GM23248 (cell line): ENCODE measurements at places on chromosomes 12 and 14.
A peak's percentile ranks its signal among the peaks of the same experiment; 100 is the strongest.

GRCh38 chr12:98402091-98402490 lies 113.3 kb upstream of the TMPO start:
- no peak for DNase-seq

DNA sequence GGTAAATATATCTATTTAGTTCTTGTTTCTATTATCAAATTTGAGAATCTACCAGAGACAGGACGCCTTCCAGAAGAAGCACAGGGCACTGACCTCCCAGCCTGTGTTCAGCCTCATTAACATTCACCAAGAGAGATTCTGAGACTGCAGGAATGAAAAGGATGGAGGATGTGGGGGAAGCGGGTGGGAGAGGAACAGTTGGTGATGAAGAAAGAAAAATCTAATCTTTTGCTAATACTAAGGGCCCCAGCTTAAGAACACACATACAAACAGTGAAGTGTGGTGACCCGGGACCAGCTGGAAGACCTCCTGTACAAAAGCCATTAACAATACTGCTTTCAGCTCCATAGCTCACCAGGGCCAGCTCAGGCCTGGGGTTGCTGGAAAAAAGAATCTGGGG lies 160.5 kb downstream of the NUAK1 start:
- DNase-seq, result no peak

GRCh38 chr12:124713436-124714082 lies 146.1 kb upstream of the NCOR2 start:
- peak; percentile 90 for DNase-seq

- DNase-seq, result no peak
These were observed 2.1 kb downstream of the RAB15 start for GRCh38 chr14:64970041-64970440.

GRCh38 chr14:75439989-75440388 lies 12.2 kb downstream of the JDP2 start:
- no peak for DNase-seq

DNA sequence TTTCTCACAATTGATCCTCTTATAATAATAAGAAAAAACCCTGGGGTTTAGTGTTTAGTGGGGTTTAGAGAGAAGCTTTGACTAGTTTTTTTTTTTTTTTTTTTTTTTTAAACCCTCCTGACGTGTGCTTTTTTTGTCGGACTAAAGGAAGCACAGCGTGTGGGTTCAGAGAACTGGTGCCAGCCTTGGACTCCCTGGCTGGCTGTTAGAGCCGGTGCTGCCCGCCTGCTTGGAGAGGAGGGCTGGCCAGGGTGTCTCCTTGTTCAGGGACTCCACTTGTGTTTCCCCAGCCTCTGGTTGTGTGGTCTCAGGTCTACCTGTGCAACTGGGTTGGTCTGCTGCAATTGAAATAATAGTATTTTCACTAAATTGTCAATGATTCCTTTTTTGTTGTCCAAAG lies 54.1 kb upstream of the ASPG start:
- no peak for DNase-seq

DNA sequence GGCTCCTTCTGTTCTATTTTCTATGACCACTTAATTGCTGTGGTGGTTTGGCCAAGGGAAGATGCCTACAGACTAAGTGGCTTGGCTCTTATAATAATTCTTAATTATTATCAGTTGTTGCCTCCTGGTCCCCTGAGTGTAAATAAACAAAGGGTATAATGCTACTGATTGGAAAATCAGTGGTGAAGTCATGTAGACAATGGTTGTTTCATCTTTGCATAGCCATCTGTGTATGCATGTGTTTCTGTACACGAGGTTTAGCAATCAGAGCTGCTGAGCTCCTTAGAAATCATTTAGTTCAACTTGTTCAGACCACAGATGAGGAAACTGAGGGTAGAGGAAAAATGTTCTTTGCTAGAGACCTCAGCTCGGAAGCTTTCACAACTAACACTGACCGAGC lies 152.2 kb downstream of the STXBP6 start:
- no peak for DNase-seq

GRCh38 chr12:31915446-31915845 lies 43.8 kb upstream of the RESF1 start:
- DNase-seq, result no peak

DNA sequence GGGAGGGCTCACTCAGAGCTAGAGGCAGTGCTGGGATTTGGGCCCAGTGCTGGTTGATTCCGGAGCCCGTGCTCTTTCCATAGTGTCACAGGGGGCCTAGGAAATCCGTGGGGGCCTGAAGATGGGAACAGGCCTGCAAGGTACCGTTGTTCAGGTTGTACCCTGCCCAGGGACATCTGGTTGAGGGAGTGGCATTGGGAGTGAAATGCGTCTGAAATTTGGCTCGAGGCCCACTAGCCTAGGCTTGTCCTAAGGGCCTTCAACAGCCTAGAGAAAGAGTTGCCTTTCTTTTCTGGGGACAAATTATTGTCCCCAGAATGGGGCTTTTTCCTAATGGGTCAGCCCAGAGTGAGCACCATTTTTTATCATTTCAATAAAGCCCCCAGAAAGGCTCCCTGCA lies 26.4 kb upstream of the FAM222A start:
- no peak for DNase-seq
